ENCODE measurements at places on chromosomes 6 and 20.

- no peak for DNase-seq
Observed at GRCh38 chr20:15069355-15069754, 731.9 kb upstream of the FLRT3 start.

GRCh38 chr6:114634016-114634415, 291.2 kb upstream of the HS3ST5 start:
- no peak for DNase-seq

- DNase-seq = peak; percentile 84
Observed at GRCh38 chr20:45946149-45946970, 11.9 kb downstream of the PCIF1 start.

GRCh38 chr6:108914235-108915022, 66.2 kb downstream of the ARMC2 start:
- peak; percentile 27 for DNase-seq

DNA sequence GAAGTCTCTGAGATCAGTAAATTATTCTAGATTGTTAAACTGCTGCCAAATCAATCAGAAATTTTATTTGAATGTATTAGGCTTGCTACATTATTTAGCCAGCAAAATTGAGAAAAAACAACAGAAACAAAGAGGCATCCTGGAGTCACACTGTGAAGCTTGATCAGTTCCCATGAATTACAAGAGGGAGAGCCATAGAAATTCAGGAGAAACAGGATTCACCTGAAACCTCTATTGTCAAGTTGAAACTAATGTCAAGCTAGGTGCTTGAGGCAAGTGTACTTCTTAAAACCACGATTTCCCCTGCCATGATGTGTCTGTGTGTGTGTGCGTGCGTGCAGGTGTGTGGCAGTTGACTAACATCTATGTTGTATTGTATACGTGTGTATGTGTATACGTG, 439.1 kb upstream of the NOX3 start:
- DNase-seq = no peak

DNA sequence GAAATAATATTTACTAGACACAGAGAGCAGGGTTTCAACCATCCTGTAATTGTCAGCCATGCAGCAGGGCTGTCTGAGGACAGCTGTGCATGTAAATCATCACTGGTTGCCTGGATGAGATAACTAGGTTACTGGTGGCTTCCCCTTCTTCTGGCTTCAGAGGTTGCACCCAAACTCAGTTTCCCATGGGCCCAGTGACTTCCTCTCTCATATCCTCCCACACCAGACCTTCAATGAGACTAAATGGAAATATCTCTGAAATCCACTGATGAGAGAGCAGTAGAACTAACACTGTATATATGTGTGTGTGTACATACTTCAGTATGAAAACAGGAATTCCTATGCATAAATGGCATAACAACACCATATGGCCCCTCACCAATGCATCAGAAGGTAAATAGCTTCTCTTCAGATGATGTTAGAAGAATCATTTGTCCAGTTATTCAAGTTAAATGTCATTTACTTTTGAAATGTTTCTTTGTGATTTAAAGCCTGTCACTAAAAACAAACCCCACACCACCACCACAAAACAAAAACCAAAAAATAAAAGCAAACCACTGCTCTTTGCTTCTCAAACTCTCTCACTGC, 51.0 kb upstream of the IL20RA start:
- DNase-seq = no peak

DNA sequence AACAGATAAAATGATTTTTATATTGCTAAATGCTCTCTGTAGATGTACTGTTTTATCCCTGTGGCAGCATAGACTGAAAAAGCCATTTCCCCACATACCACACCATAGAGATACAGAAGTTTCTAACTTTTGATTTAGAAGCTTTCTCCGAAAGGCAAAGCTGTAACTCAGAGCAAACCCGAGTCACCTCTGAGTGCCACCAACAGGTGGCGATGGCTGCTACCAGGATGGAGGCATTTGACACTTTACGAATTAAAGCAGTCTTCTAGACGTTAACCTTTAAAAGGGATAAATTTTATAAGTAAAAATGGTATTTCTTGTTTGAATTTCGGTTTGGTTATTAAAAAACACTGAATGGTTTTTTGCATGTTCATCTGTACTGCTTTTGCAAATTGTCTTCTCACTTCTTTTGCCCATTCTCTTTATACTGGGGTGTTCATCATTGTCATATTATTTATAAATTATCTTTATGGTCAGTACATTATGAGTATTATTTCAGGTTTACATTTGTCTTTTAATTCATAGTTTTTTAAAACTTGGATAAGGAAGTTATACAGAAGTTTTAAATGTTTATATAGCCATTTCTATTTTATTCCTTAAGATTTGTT, 201.0 kb upstream of the CEP162 start:
- DNase-seq = no peak

DNA sequence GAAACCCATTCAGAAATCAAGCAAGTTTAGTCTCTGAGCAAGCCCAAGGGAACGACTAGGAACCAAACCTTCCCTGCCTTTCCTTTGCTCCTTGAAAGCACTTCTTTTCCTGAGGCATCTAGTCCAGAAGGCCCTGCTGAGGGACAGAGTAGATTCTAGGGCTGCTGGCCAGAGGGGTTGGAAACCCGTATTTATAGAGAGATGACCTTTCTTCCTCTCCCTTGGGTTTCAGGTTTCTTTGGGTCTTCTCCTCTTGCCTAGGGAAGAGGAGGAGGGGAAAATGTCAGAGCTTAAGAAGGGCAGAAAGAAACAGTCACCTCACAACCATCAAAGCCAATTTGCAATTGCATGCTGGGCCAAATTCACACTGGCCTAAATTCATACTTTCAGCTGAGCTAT, 5.8 kb downstream of the APOBEC2 start:
- no peak for DNase-seq

All from CD8-positive, alpha-beta T cell (primary cell).